ENCODE measurements at places on chromosomes 12 and 14.

DNA sequence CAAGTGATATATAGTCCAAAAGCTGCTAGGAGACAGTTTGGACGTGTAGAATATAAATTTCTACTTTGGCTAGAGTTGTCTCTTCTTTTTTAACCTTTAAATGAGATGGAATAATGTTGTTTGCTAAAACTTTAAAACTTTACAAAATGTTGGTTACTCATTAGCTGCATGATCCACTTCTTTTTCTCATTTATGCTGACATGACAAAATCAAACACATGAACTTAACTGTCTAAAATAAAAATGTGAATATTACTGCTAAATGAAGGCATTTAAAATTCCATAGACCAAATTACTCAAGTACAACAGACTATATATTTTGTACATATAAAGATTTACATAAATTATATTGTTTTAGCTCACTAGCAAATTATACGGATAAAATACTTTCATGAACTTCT is 135.9 kb upstream of the ABCD2 start:
- no peak for DNase-seq

- DNase-seq, result no peak
Measured at GRCh38 chr12:11821386-11822080, 172.1 kb downstream of the ETV6 start.

- DNase-seq, result no peak
Measured at GRCh38 chr12:546265-546919, 86.7 kb downstream of the B4GALNT3 start.

GRCh38 chr12:108846290-108846701 is 11.1 kb downstream of the SSH1 start:
- no peak for DNase-seq

GRCh38 chr12:85280984-85281630 is 1.1 kb downstream of the ALX1 start:
- DNase-seq, result no peak

DNA sequence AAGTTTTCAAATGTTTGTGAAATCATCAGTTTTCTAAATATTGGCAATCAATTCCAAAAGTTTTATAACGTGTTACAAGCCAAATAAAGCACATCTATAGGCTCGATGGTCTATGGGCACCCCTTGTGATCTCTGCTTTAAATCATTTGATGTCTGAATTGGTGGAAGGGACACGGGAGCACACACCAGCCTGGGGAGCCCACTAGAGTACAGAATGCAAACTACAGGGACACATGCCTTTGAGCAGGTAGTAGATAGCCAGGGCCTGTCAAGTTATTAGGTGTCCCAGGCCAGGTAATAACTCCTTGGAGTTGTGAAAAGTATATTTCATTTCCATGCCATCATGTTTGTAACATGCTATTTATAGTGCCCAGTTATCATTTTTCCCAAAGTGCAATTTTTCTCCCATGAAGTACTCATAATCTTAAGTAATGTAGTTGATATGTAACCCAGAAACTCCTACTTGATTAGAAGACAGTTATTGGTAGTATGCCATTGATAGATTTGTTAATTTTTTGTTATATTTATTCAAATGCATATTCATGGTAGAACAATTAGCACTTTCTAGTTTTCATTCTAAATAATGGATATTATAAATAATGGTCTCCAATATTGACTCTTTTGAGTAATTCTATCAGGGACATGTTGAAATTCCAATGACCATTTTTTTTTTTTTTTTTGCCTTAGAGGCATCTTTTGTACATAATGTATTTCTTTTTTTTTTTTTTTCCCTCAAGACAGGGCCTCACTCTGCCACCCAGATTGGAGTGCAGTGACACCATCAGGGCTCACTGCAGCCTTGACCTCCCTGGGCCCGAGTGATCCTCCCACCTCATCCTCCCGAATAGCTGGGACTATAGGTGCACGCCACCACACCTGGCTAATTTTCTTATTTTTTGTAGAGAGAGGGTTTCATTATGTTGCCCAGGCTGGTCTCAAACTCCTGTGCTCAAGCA is 96.9 kb upstream of the FGD4 start:
- no peak for DNase-seq

GRCh38 chr12:89951050-89951693 is 242.5 kb upstream of the ATP2B1 start:
- DNase-seq, result no peak

- no peak for DNase-seq
Measured at GRCh38 chr12:48980953-48981756, 3.0 kb downstream of the WNT1 start.

DNA sequence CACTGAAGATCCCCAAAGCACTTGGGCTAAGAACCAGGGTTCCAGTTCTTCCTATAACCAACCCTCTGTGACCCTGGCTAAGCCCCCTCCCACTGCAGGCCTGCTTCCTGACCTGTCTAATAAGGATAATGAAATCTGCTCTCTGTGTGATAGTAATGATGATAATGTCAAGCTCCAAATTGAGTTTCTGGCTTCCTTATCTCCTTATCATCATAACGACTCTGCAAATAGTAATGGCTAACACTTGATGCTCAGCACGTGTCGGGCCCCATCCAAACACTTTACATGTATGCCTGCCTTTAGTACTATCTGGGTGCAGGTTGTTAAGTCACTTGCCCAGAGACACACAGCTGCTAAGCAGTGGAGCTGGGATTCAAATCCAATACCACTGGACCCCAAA is 5.0 kb upstream of the GPR162 start:
- no peak for DNase-seq

All from glomerular endothelial cell (primary cell).